ENCODE measurements at places on chromosomes 16 and 17. TPM values are rescaled to one million over a fixed set of nuclear protein-coding genes. Genes with fewer than 3 reads are reported as not detected.

The HSF4 gene
- polyA plus RNA-seq, result 62.2 TPM

The TRIM25 gene
- polyA plus RNA-seq, result 12.8 TPM

The TBX6 gene
- polyA plus RNA-seq, result 1.3 TPM

The CD300H gene
- polyA plus RNA-seq, result not detected

The KRTAP3-2 gene
- not detected for polyA plus RNA-seq

The IRX3 gene
- polyA plus RNA-seq, result 1.4 TPM

The GAS7 gene
- 16.4 TPM for polyA plus RNA-seq

The JPH3 gene
- 0.17 TPM for polyA plus RNA-seq
